ENCODE measurements at places on chromosomes 13 and 19.
A peak's percentile ranks its signal among the peaks of the same experiment; 100 is the strongest.

- DNase-seq: no peak
Measured at GRCh38 chr13:38340624-38341023, 9.0 kb upstream of the UFM1 start.

- DNase-seq: peak; percentile 74
Measured at GRCh38 chr19:19120308-19121231, 17.7 kb downstream of the TMEM161A start.

GRCh38 chr13:21852043-21852442, 181.2 kb downstream of the FGF9 start:
- no peak for DNase-seq

DNA sequence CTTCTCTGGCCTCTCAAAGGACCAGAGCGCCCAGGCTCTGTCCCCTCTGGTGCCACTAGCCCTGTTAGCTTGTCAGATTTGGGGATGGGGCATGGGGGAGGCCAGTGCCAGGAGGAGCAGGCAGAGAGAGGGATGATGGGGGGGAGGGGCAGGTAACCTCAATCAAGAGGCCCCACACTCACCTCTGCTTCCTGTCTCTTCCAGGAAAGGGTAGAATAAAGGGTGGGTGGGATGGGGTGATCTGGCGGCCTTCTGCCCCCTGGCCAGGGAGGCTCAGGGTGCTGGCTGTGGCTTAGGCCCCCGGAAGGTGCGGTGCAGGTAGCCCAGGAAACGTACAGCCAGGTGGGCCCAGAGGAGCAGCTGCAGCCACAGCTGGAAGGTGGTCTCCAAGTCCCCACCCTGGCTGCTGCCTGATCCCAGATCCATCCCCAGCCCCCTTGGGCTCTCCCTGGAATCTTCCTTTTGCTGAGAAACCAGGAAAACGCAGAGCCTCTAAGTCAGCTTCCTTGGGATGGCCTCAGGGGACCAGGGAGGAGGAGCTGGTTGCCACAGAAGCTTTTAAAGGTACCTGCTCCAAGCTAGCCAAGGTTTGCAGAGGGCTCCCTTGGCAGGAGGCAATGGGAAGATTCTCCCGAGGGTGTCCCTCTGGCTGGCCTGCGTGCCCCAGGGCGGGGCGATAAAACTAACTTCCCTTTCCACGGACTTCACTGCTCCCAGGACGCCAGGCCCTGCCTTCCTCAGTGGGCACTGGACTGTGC, 5.3 kb downstream of the PRKACA start:
- no peak for DNase-seq

DNA sequence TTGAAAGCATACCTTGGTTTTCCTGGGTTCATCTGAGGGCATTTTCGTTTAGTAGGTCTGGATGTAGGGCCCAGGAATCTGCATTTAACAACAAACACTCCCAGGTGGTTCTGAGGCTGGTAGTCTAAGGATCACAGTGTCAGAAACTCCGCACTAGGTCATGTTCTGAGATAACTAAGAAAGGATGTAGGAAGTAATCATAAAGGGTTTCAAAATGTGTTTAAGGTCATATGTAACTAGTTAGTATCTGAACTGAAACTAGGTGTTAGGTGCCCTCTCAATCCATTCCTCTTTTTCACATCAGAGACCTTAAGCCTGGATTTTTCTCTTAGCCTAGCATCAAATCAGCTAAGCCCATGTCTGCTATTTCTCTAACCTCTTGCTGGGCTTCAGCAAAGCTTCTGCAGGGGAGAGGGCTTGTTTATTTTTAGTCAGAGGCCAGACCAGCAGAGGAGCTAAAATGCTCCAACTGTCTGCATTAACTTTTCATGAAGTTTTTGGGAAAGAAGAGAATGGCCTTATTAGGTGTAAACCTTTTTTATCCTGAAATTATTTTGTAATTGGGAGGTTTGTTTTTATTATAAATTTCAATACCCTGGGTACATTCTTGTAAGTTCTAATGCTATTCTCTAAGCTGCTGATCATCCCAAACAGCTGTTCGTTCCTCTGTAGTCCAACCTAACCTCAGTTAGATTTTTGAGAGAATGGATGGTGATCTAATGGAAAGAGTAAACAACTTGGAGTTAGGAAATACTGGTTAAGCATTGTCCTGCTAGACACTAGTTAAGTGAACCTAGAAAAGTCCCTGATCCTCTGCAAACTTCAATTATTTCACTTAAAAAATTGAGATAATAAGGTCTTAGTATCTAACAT, 262.8 kb upstream of the RFC3 start:
- DNase-seq: no peak

GRCh38 chr13:77729502-77730221, 32.2 kb downstream of the SLAIN1 start:
- no peak for DNase-seq

DNA sequence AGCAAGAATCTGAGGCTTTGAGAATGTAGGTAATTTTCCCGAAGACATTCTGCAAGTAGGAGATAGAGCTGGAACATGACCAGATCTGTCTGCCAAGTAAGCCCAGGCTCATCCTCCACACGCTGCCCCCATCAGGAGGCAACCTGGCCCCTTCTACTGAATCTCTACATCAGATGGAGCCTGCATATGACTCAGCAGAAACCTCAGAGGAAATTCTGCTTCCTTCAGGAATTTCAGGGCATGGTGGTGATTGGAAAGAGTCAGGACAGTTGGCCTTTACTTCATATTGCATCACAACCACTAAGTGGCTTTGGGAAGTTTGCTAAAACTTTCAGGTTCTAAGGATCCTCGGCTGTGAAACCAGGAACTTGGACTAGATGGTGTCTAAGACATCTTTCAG, 85.2 kb downstream of the LRRC63 start:
- no peak for DNase-seq

DNA sequence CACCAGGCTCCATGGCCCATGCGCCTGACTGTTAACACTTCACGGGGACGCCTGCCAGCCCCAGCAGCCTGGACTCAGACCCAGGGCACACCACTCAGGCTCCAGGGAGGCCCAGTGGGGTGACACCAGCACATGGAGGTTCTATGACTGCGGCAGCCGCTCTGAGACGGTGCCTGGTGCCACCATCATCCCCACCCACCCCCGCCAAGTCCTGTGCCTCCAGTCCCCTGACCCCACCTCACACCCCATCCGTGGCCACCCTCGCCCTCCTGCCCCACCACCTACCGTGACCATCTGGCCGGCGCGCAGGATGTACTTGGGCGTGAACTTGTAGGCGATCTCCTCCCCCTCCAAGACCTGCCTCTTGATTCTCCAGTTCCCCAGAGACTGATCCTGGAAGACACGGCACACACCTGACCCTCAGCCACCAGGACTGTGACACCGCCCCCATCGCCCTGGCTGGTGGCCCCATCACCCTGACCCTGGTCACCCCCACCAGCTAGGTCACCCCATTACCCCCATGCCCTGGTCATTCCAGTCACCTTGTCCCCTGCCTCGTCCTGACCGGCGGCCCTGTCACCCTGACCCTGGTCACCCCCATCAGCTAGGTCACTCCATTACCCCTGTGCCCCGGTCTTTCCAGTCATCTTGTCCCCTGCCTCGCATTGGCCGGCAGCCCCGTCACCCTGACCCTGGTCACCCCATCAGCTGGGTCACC, 4.9 kb upstream of the TIMM13 start:
- no peak for DNase-seq

DNA sequence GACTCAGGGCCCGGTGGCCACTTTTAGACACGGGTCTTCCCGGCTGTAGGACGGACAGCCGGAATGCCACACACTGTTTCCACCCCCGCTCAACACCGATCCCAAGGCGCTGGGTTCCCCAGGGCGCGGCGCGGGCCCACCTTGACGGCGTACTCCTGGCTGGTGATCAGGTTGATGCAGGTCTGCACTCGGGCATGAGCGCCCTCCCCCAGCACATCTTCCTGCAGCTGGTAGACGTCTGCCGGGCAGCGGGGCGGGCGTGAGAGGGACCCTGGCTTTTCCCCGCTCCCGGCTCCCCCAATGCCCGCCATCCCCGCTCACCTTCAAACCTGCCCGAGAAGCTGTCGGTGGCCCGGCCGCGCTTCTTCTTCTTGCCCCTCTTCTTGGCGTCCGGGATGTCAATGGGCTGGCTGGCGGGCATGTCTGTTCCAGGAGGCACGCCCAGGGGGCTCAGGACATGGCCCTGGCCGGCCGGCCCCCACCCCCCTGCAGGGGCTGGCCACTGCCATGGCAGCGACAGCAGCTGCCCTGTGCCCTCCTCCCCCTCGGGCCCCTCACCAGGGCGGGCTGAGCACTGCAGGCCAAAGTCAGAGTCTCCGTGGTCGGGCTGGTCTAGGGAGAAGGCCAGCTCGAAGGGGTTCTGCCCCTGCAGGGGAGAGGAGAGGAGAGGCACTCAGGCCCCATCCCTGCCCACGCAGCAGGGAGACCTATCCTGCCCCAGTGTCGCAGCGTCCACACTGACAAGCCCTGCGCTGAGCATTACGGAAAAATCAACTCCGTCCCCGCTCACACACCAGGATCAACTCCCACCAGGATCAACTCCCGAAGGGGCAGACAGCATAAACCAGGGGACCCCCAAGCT, 4.8 kb downstream of the MKNK2 start:
- DNase-seq: no peak

GRCh38 chr13:40933508-40934204, 85.5 kb downstream of the ELF1 start:
- DNase-seq: no peak

- DNase-seq: peak; percentile 65
Measured at GRCh38 chr19:47427241-47428176, 8.2 kb upstream of the MEIS3 start.

DNA sequence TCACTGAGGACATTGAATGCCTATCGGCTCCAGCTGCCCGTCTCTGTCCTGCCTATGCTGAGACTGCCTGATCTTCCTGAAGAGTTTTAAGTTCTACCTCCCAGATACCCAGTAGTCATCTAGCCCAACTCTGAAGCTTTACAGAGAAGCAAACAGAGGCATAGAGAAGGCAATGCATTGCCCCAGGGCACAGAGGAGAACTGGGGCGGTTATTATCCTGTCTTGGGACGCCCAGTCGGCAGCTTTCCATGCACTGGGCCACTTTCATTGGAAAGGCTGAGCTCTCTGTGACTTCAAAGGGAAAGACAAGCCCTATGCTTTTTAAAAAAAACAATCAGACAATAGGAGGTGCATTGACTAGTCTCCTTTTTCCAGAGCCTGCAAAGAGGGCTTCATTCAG, 71.6 kb downstream of the HSPH1 start:
- no peak for DNase-seq

GRCh38 chr13:90156390-90156789, 1191.1 kb upstream of the MIR17HG start:
- DNase-seq: no peak

GRCh38 chr19:3178973-3179738, 587 bp downstream of the S1PR4 start:
- DNase-seq: no peak

DNA sequence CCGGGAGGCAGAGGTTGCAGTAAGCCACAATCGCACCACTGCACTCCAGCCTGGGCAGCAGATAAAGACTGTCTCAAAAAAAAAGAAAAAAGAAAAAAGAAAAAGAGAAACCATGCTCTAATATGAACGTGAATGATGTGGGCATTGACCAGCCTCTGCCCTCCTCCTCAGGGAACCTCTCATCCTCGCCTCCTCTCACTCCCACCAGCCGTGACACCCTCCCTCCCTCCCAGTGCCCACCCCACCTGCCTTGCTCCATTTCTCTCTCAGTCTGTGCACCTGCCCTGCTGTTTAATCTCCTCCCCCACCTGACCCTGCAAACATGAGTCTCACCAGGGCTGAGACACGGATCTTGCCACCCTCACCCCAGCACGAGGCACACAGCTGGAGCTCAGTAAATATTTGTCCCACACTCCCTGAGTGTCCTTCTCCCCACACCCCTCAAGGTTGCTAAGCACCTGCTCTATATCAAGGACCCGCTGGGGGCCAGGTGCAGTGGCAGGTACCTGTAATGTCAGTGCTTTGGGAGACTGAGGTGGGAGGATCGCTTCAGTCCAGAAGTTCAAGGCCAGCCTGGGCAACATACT, 7.5 kb upstream of the BCAT2 start:
- peak; percentile 70 for DNase-seq

DNA sequence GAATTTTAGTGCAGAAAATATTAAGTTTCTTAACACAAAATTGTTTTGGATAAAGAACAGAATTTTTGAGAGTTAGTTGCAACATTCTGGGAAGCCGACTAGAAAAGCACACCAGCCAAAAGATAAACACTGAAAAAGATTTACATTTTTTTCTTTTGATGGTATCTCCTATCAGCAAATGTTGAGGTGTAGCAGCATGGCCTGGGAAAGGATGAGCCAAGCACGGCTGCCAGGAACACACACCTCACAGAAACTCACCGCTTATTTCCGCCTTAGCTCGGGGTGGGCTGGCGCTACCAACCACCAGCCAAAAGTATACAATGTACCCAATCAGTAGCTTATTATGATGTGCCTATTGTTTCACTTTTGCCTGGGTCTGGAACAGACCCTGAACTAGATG, 134.7 kb downstream of the MIPEP start:
- no peak for DNase-seq

GRCh38 chr13:48578516-48579164, 45.8 kb upstream of the RCBTB2 start:
- DNase-seq: no peak

- DNase-seq: no peak
Measured at GRCh38 chr13:47112205-47112902, 215.5 kb upstream of the HTR2A start.

DNA sequence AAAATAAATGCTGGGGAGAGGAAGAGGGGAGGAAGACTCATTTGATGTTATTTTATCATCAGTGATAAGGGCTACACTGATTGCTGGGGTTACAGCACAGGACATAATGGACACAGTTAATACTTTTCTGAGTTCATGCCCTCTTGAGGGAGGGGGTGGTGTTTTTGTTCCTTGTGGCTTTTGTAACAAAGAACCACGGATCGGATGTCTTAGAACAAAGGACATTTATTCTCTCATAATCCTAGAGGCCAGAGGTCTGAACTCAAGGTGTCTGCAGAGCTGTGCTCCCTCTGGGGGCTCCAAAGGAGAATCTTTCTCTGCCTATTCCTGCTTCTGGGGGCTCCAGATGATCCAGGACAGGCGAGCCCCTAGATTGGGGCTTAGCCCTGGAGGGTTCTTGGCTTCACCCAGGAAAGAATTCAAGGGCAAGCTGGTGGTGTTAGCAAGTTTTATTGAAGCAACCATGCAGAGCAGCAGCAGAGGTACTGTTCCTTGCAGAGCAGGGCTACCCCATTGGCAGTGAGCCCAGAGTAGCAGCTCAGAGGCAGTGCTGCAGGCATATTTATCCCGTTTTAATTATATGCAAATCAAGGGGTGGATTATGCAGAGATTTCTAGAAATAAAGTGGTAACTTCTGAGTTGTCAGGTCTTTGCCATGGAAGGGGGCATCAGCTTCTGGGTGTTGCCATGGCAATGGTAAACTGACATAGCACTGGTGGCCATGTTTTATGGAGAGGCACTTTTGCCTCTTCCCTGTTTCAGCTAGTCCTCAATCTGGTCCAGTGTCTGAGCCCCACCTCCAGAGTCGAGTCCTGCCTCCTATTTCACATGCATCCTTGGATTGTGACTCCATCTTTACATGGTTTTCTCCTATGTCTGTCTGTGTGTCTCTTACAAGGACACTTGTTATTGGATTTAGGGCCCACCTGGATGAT, 18.0 kb downstream of the VAV1 start:
- DNase-seq: no peak

All from colonic mucosa (tissue), 4 donors.